ENCODE measurements at places on chromosomes 3 and 15.

GRCh38 chr3:142852009-142852408 is 36.9 kb downstream of the PCOLCE2 start:
- DNase-seq, result no peak

DNA sequence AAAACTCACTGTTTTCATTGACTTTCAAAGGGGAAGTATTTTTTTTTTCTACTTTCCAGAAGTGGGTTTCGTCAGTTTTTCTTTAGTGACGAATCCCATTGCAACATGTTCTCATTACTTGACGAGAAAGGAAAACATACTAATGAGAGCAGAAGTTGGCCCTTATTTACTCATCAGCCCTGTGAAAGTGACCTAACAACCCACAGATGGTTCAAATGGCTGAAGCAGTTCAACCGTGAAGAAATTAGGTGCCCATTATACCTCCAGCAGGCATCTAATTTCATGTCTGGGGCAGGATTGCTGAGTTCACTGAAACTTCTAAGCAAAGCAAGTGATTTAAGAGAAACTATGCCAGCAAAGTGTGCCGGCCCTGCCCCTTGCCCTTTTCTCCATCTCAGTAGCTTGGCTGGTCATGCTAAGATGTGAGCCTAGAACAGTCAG is 9.0 kb downstream of the AQP9 start:
- DNase-seq, result no peak

DNA sequence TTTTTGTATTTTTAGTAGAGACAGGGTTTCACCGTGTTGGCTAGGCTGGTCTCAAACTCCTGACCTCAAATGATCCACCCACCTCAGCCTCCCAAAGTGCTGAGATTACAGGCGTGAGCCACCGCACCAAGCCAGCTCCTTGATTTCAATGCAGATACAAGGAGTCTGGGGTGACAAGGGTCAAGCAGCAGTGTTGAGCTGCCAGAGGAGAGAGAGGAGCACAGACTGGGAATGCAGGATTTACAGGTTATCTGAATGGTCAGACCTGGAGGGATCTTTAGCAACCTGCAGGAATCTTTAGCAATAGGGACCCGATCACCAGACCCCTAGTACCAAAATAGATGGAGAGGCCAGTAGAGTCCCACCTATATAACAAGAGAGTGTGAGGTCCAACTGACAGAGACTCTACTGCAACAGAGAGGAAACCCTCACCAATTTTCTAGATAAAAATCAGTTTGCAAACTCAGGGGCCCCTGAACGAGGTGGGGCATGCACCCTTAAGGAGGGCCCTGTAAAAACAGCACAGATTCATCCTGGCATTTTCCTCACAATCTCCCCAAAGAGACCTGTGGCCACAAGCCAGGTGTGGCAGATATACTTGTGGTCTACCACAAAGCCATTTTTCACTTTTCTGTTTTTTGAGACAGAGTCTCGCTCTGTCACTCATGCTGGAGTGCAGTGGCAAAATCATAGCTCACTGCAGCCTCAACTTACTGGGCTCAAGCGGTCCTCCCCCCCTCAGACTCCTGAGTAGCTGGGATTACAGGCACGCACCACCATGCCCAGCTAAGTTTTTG is 10.7 kb upstream of the SHISA5 start:
- no peak for DNase-seq

- no peak for DNase-seq
These were observed 959 bp downstream of the ZNF592 start for GRCh38 chr15:84749111-84749991.

GRCh38 chr3:170941551-170941950 is 33.1 kb upstream of the EIF5A2 start:
- DNase-seq, result no peak

DNA sequence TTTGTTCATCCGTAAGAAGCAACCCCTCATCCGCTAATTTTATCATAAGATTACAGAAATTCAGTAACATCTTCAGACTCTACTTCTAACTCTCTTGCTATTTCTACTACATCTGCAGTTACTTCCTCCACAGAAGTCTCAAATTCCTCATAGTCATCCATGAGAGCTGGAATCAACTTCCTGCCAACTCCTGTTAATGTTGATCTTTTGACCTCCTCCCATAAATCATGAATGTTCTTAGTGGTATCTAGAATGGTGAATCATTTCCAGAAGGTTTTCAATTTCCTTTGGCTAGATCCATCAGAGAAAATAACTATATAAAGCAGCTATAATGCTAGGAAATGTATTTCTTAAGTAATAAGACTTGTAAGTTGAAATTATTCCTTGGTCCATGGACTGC is 115.1 kb downstream of the TAFA4 start:
- no peak for DNase-seq

DNA sequence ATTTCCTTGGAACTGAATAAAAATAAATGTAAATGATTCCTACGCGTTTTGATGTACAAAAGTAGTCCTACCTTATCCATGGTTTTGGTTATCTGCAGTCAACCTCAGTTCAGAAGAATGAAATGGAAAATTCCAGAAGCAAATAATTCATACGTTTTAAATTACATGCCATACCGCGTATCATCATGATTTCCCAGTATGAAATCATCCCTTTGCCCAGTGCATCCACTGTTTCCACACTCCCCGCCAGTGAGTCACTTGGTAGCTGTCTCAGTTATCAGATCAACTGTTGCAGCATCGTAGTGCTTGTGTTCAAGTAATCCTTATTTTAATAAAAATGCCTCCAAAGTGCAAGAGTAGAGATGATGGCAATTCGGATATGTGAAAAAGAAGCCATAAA is 9.1 kb upstream of the MFSD1 start:
- DNase-seq, result no peak

DNA sequence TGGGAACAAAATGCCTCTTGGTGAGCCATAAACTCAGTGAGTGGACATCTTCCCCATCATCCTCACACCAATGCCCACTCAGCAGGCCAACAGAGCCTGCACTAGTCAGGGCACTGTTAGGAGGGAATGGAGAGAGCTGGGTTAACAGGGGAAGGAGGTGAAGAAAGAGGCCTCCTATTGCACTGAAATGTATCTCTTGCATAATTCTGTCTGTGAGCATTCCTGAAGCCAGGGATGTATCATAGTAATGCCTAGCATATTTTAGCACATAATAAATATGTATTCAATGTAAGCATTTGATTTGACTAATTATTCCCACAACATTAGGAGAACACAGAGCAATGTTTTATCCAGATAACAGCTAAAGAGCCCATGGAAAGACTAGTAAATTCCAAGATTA is 81.2 kb downstream of the ANO10 start:
- no peak for DNase-seq

All from activated CD4-positive, CD25-positive, alpha-beta regulatory T cell (primary cell).